ENCODE measurements at places on chromosomes 16 and 17. TPM values are rescaled to one million over a fixed set of nuclear protein-coding genes. Genes with fewer than 3 reads are reported as not detected.

The CES2 gene
- total RNA-seq = 29.7 TPM

GRCh38 chr16:66923247-66923731, 2.0 kb downstream of the RRAD start:
- peaks cover 11% of the 10 kb centered on the region for H3K36me3 ChIP-seq
- peak overlapping the region; percentile 92 for H3K27ac ChIP-seq
- peaks cover 65% of the 10 kb centered on the region for H3K4me1 ChIP-seq

DNA sequence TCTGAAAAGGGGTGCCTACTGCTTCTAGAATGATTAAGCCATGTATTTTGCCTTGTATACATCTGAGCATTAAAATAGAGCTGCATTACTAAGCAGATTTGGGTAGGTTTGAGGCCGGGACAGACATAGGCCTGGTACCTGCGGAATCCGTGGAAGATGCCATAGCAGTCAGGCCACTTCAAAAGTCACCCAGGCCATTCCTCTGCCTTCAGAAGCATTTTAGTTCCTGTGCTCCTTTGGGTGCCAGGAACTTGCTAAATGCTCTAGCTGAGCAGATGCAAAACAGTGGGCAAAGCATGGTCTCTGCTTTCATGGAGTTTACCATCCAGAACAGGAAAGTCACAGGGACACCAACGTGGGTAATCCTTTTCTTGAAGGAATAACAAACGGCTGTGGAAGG, 5.7 kb upstream of the TMEM100 start:
- no peak overlapping the region for H3K4me3 ChIP-seq
- no peak for DNase-seq
- no peaks in the 10 kb centered on the region for H3K36me3 ChIP-seq
- peak overlapping the region; percentile 21 for H3K27ac ChIP-seq
- peaks cover 76% of the 10 kb centered on the region for H3K4me1 ChIP-seq
- no peaks in the 10 kb centered on the region for H3K27me3 ChIP-seq

GRCh38 chr16:75111514-75111940, 5.1 kb downstream of the LDHD start:
- peak overlapping the region; percentile 85 for H3K27ac ChIP-seq
- no peak overlapping the region for H3K4me3 ChIP-seq
- peaks cover 71% of the 10 kb centered on the region for H3K4me1 ChIP-seq
- H3K27me3 ChIP-seq = no peaks in the 10 kb centered on the region
- H3K36me3 ChIP-seq = peaks cover 13% of the 10 kb centered on the region
- no peak for DNase-seq

DNA sequence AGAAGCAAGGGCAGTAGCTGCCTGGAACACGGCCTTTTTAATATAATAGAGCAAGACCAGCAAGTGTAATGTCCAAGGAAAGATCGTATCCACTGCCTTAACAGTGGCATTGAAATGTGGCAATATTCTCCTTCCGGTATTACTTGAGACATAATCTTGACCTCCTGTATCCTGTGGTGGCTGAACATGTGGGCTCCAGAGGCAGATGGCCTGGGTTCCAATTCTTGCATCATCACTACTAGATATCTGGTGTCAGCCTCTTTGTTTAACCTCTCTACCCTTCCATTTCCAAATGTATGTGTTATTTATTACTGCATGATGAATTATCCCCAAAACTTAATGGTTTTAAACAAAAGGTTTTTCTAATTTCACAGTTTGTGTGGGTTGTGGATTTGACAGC, 3.5 kb upstream of the CDYL2 start:
- no peak for DNase-seq
- H3K36me3 ChIP-seq = no peaks in the 10 kb centered on the region
- H3K27ac ChIP-seq = no peak overlapping the region
- H3K4me1 ChIP-seq = no peaks in the 10 kb centered on the region

DNA sequence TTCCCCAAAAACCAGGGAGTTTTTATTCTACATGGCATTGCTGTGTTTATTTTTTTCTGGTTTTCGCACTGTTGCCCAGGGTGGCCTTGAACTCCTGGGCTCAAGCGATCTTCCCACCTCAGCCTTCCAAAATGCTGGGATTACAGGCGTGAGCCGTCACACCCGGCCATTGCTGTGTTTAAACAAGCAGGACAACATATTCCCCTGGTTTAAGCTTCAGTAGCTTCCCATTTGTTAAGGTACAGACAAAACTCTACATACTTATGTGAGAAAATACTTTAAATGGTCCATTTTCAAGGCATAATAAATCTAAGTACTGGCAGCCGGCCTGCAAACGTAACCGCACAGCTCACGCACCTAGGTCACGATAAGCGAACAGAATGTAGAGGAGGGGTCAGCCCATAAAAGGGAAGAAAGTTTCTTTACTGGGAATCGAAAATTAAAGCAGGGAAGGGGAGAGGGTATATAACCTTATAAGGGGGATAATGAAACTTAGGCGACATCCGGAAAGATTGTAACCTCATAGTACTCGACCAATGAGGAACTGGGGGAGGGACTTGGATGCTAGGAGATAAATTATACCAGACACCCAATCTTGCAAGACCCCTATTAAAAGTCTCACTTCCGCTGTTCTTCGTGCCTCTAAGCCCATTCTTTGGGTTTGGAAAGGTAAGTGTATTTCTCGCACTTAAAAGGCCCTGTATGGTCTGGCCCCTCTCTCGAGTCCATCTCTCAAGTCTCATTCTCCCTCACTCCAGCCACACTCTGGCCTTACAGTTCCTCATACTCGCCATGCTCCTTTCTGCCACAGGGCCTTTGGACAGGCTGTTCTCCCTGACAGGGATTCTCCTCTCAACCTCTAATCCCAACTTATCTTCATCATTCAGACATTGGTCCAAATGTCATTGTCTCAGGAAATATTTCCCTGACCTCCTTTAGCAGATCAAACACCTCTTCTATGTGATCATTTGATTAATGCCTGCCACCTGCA, 59.2 kb downstream of the TEX14 start:
- peak overlapping the region; percentile 52 for H3K4me3 ChIP-seq
- no peaks in the 10 kb centered on the region for H3K36me3 ChIP-seq
- H3K4me1 ChIP-seq = peaks cover 11% of the 10 kb centered on the region

DNA sequence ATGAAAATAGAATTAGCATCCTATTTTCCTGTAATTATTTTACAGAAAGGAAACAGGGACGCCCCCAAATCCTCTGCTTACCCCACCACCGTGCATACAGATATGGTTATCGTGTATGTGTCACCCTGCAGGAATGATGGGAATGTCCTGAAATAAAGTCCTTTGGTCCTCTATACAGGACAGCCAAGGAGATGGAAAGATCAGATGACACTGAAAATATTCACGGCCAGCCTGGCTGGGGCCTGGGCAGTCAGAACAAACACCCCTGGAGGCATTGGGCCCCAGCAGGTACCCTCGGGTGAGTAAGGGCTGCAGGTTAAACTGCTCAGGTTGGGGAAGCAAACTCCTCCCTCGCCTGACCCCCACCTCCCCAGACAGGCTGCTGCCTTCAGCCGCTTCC, 368.0 kb downstream of the FOXL1 start:
- peaks cover 13% of the 10 kb centered on the region for H3K4me1 ChIP-seq
- H3K36me3 ChIP-seq = no peaks in the 10 kb centered on the region
- DNase-seq = no peak
- peaks cover 38% of the 10 kb centered on the region for H3K27me3 ChIP-seq
- no peak overlapping the region for H3K27ac ChIP-seq

The CD300LB gene
- 0.83 TPM for total RNA-seq

GRCh38 chr16:8697965-8698364, 23.5 kb downstream of the ABAT start:
- no peaks in the 10 kb centered on the region for H3K4me1 ChIP-seq
- H3K4me3 ChIP-seq = no peak overlapping the region
- H3K36me3 ChIP-seq = peaks cover 4% of the 10 kb centered on the region
- no peak for DNase-seq
- no peak overlapping the region for H3K27ac ChIP-seq
- H3K27me3 ChIP-seq = no peaks in the 10 kb centered on the region

- no peaks in the 10 kb centered on the region for H3K36me3 ChIP-seq
- H3K4me1 ChIP-seq = no peaks in the 10 kb centered on the region
- no peak overlapping the region for H3K27ac ChIP-seq
These were observed 759.0 kb upstream of the SOX9 start for GRCh38 chr17:71361656-71362450.

- no peaks in the 10 kb centered on the region for H3K36me3 ChIP-seq
- DNase-seq = no peak
- no peak overlapping the region for H3K4me3 ChIP-seq
These were observed 19.1 kb downstream of the FAM20A start for GRCh38 chr17:68581863-68582645.

The KRTAP2-3 gene
- not detected for total RNA-seq

The CTRB2 gene
- total RNA-seq = not detected

The PLA2G10 gene
- total RNA-seq = not detected

DNA sequence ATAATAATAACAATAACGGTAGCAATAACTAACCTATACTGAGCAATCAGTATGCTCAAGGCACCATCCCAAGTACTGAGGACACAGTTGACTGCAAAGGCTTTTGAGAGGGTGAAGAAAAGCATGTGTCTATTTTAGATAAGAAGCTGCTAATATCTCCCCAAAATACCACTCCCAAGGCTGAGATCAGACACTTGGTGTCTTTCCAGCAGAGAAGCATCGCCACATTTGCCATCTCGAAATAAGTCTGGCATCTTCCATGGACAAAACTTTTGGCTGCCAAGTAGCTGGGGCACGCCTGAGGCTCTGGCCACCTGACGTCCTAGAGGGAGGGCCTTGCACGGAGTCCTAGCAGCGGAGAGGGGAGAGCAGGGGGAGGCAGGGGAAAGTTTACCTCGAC, 39.0 kb downstream of the ZNF423 start:
- DNase-seq = no peak
- no peak overlapping the region for H3K27ac ChIP-seq
- H3K27me3 ChIP-seq = no peaks in the 10 kb centered on the region

The GOSR1 gene
- total RNA-seq = 30.6 TPM

DNA sequence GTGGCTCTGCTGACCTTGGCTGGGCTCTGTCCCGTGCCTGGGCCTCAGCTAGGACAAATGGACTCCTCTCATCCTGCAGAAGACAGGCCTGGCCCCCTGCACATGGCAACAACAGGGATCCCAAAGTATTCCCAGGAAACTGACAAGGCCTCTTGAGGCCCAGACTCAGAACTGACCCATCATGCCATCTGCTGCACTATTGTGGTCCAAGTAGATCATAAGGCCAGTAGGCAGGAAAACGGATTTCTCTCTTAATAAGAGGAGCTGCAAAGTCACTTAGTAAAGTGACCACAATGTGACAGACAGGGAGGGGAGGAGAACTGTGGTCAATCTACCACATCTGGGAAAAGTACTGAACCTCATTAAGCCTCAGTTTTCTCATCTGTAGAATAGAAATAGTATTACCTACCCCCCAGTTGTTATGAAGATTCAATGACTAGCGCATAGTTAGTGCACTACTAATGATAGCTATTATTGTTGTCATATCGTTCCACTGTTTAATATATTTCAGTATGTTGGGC, 62.1 kb upstream of the TNRC6A start:
- H3K4me3 ChIP-seq = no peak overlapping the region
- no peak for DNase-seq
- peak overlapping the region; percentile 90 for H3K27ac ChIP-seq
- no peaks in the 10 kb centered on the region for H3K27me3 ChIP-seq
- H3K36me3 ChIP-seq = no peaks in the 10 kb centered on the region

DNA sequence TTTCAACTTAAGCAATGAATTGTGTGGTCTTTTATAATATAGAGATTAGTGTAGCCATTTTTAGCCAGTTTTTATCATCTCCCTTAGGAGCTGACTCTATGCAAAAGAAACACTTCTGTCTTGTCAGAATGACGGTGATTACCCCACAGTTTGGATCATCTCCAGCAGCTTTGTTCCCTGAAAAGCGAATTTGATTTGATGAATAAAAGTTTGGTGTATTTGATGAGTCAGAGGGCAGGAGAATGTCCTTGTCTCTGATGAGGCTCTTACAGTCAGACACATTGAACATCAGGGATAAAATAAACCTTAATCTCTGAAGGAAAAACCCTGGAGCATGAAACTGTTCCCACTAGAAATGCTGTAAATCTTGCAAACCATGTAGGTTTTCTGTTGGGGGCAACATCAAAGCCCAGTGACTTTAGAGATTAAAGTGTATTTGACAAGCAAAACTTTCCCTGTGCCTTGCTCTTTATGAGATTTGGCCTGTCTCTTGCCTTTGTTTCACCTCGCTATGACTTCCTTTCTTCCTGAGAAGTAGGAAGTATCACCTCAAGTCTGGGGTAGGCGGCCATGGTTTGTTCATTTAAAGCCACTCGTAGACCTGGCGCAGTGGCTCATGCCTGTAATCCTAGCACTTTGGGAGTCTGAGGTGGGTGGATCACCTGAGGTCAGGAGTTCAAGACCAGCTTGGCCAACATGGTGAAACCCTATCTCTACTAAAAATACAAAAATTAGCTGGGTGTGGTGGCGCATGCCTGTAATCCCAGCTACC, 209.3 kb downstream of the FTO start:
- no peaks in the 10 kb centered on the region for H3K27me3 ChIP-seq
- H3K4me3 ChIP-seq = no peak overlapping the region
- H3K4me1 ChIP-seq = peaks cover 38% of the 10 kb centered on the region
- DNase-seq = no peak
- no peaks in the 10 kb centered on the region for H3K36me3 ChIP-seq
- H3K27ac ChIP-seq = no peak overlapping the region
